Suppressor macrophage treated with lipopolysaccharide for 4 hours (primary cell): ENCODE measurements at places on chromosomes 6 and 20.
A peak's percentile ranks its signal among the peaks of the same experiment; 100 is the strongest.

- no peak for DNase-seq
Measured at GRCh38 chr20:62105592-62105991, 16.7 kb upstream of the LSM14B start.

DNA sequence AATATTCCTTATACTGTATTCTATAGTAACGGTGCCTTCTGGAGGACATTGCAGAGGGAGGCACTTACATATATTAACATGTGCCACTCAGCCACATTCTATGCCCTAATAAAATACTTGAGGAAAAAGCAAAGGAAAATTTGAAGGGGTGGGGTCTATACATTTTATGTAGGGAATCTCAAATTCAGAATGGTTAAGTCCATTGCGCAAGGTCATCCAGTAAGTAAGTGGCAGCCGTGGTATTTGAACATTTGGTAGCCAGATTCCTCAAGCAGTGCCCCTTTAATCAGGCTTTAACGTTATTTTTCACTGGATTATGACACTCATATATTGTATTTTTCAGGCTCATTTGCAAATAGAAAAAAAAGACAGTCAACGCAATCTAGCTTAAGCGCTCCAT is 738.3 kb downstream of the DOK5 start:
- no peak for DNase-seq

DNA sequence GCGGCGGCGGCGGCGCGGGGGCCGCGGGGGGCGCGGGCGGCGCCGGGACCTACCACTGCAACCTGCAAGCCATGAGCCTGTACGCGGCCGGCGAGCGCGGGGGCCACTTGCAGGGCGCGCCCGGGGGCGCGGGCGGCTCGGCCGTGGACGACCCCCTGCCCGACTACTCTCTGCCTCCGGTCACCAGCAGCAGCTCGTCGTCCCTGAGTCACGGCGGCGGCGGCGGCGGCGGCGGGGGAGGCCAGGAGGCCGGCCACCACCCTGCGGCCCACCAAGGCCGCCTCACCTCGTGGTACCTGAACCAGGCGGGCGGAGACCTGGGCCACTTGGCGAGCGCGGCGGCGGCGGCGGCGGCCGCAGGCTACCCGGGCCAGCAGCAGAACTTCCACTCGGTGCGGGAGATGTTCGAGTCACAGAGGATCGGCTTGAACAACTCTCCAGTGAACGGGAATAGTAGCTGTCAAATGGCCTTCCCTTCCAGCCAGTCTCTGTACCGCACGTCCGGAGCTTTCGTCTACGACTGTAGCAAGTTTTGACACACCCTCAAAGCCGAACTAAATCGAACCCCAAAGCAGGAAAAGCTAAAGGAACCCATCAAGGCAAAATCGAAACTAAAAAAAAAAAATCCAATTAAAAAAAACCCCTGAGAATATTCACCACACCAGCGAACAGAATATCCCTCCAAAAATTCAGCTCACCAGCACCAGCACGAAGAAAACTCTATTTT is 2.0 kb downstream of the FOXC1 start:
- no peak for DNase-seq

DNA sequence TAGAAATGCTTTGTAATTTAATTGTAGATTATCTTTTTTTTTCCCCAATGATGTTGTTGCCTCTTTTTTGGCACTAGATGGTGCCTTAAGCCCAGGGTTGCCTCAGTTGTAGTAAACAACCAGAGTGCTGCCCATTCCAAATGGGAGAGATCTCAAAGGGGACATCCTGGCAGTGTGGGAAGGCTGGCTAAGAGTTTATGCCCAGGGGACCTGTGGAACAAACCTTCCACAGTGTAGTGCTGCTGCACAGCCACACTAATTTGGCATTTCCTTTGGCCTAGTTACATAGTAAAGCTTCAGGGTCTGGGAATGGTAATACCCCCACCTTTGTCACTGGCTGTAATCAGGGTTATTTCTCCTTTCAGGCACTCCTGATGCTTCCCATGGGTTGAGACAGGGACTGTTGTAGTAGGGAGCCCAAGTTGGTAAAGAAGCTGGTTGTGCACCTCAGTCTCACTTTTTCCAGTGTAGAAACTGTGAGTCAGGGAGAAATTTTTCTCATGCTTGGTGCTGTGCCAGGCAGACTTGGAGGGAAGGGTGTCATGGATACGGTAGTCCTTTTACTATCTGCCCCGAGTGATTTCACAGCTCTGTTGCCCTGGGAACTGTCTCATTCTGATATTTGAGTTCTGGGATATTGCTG is 177.8 kb upstream of the ECI2 start:
- peak; percentile 41 for DNase-seq

DNA sequence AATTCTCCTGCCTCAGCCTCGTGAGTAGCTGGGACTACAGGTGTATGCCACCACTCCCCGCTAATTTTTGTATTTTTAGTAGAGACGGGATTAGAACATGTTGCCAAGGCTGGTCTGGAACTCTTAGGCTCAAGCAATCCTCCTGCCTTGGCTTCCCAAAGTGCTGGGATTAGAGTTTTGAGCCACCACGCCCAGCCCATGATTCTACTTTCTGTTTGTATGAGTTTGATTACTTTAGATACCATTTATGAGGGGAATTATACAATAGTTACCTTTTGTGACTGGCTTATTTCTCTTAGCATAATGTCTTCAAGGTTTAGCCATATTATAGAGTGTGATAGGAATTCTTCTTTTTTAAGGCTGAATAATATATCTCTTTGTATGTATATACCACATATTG is 555.4 kb upstream of the FLRT3 start:
- DNase-seq, result no peak

DNA sequence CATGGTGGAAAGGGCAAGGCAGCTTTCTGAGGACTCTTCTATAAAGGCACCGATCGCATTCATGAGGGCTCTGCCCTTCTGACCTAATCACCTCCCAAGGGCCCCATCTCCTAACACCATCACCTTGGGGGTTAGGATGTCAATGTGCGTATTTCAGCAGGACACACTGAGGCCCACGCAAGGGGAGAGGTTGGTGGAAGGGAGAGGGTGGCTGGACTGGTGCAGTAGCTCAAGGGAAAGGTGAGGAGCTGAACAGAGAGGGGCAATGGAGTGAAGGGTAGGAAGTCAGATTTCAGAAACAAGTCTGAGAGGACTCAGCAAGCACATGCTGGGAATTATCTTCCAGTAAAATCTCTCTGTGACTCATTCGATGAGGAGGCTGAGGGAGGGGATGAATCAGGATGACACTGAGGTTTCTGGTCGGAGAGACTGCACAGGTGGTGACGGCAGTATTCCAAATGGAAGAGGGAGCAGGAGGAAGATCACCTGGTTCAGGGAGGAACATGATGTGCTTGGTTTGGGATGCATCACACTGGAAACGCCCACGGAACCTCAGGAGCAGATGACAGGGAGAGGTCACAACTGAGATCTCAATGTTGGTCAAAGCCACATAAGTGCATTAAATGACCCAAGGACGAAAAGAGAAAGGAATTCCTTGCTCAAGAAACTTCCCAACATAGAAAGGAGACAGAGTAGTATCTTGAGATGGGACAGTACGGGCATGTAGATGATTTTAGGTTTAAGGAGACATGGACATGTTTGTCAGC is 67.1 kb downstream of the TFAP2A start:
- DNase-seq, result no peak

DNA sequence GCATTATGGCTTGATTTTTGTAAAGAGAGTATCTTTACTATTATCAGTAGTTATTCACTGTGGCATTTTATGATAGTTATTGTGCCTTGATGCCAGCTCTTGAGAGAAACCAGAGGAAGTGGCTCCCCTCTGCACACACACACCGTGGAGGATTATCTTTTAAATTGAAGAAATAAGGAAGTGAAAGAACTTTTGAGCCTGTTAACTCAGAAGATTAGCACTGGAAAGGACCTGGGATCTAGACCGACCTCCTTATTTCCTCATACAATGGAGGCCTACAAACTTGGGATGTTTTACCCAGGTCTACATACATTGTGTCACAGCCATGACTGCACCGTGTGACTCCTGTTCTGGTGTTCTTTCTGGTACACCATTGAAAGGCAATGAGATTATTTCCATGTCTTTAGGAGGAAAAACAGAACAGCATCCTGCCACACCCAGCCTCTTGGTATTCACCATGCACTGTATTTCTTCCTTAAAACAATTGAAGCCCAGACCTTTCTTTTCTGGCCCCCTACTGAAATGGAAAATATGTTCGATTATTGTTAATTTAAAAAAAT is 40.6 kb downstream of the HECA start:
- peak; percentile 40 for DNase-seq

GRCh38 chr6:146887447-146888077 is 288.8 kb downstream of the ADGB start:
- peak; percentile 36 for DNase-seq

DNA sequence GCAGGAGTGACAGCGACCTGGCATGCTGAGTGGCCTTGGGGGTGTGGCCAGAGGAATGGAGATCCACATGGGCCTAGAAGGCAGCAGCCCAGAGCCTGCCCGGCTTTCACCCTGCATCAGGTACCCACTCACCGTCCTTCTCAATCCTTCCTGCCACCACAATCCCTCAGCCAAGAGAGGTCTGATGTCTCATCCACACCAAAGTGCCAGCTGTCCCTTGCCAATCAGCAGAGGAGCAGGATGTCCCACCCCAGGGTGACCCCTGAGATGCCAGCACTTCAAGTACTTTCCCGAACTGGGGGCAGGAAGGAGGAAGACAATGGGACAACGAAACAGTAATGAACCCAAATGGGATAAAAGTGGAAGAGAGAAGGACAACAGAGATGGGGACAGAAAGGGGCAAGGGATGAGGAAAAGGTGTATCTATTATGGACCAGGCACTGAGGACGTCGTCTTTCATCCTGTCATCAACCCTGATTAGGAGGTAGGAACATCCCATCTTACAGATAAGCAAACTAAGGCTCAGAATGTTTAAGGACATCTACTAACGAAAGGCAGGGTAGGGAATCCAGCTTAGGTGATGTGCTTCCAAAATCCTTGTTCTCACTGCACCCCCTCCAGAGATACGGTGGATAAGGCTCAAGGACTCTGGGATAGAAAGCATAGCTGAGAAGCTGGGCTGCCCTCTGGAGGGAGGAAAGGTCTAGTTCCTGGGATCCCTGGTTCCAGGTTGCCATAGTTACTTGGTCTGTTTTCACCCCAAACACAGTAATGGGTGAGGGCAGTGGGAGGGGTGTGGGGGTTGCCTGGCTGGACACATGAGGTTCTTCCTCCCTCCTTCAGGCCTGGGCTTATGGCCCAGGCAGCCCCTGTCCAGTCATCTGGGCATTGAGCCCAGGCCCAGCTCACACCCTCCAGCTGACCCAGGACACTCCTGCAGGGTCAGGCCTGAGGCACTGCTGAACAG is 4.5 kb upstream of the TNXB start:
- no peak for DNase-seq

GRCh38 chr20:973785-974194 is 28.3 kb downstream of the RSPO4 start:
- DNase-seq, result peak; percentile 77

DNA sequence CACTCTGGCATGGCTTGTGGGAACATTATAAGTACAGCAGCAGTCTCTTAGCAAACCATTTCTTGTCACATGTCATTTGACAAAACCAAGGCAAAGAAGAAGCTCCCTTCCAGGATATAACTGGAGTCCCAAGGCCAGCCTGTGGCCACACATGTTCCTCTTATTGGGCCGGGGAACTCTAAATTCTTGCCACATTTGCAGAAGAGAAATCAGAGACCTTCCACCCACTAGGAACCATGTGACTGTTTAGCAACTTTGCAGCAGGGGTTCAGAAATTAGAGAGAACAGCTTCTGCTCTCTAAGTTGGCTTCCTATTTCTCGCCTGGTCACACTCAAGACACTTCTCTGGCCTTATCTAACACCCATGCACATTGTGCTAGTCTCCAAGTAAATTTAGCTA is 20.4 kb upstream of the MEP1A start:
- peak; percentile 98 for DNase-seq

- no peak for DNase-seq
Measured at GRCh38 chr6:33746651-33747100, at the start of gene IP6K3. IP6K3 (minus strand) TSS chr6:33746905; CDS start chr6:33735476, 11,429 bp downstream.

DNA sequence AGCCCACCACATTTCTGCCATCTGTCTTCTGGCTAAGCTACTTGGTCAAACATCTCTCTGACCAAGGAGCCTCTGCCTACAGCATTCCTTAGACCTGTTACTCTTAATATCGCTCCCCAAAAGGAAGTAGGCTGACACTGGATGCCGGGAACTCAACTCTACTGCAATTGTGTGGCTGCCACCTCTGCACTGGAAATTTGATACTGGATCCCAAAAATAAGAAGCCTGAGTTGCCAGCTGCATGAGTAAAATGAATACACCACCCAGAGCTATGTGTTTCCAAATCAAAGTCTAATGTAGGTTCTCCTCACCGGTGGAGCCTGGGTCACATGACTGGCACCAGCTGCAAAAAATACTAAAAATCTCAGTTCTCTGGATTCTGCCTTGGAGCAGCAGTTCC is 36.9 kb downstream of the UNC5CL start:
- no peak for DNase-seq

GRCh38 chr6:162290846-162291465 is 436.6 kb downstream of the PRKN start:
- DNase-seq, result no peak

- DNase-seq, result no peak
Measured at GRCh38 chr20:34815636-34816035, 9.8 kb downstream of the NCOA6 start.

GRCh38 chr6:150686566-150686965 is 86.9 kb downstream of the PLEKHG1 start:
- no peak for DNase-seq

GRCh38 chr6:65799389-65799788 is 92.4 kb upstream of the EYS start:
- DNase-seq, result no peak

DNA sequence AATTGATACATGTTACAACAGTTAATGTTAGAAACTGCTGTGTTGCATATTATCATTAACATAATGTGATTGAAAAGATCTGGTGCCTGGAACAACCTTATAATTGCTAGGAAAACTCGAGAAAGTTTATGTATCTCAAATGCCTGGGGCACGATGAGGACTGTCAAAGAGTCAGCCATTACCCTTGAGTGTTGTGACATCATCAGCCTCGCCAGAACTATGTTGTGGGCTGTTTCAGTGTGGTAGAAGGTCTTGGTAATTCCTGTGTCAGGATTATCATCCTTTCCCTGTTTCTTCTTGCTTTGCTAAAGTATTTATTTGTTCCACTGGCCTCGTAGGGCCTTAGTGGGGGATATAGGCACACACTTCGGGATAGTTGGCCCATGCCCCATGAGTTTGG is 185.1 kb downstream of the DTNBP1 start:
- no peak for DNase-seq

DNA sequence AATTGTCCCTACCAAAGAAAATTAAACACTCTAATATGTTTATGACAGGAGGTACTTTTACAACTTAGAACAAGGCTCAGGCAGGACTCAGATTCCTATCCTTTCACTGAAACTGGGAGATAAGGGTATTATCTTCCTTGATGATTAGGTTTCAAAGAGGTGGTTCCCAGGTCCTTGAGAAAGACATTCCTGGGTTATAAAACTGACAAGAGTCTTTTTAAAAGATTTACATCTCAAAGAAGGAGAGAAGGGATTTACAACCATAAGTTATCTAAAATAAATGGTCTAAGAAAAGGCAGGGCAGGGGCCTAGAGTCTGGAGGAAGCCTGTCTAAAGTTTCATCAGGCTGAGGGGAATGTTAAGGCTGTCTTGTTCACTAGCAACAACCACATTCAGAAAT is 1492.5 kb downstream of the HACE1 start:
- DNase-seq, result no peak
